ENCODE measurements at places on chromosomes 1 and 21.

DNA sequence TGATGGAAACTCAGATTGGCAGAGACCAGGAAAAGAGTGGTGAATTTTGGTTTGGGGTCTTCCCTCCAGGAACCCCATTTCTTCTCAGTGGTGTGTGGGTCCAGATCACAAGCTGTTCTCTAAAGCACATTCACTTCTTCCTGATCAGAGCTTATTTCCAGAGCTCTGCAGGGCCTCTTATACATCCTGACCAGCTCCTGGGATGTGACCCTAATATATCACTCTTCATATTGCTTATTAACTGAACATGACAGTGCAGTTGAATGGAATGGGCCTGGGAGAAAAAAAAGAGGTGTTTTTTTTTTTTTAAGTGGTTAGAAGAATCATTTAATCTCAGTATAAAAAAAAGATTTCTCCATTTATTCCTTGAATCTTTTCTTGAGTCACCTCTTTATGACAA, 29.6 kb upstream of the DNM3 start:
- no peak for DNase-seq

- DNase-seq, result no peak
Measured at GRCh38 chr21:42453986-42454570, 41.9 kb downstream of the RSPH1 start.

DNA sequence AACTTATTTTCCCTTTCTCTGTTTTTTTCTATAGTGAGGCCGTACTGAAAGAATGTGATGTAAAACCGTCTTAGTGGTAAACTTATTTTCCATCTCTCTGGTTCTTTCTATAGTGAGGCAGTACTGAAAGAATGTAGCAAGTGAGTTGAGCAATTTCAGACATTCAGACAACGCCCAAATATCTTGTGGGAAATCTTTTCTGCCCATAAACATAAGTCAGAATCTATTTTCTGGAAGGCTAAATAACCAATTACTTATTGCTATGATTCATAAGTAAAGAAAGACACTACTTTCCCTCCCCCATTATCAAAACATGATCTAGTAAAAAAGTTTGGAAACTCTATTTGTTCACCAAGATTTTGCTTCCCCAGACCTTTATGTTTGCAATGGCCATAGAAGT, 18.8 kb upstream of the SCCPDH start:
- peak; percentile 95 for DNase-seq

DNA sequence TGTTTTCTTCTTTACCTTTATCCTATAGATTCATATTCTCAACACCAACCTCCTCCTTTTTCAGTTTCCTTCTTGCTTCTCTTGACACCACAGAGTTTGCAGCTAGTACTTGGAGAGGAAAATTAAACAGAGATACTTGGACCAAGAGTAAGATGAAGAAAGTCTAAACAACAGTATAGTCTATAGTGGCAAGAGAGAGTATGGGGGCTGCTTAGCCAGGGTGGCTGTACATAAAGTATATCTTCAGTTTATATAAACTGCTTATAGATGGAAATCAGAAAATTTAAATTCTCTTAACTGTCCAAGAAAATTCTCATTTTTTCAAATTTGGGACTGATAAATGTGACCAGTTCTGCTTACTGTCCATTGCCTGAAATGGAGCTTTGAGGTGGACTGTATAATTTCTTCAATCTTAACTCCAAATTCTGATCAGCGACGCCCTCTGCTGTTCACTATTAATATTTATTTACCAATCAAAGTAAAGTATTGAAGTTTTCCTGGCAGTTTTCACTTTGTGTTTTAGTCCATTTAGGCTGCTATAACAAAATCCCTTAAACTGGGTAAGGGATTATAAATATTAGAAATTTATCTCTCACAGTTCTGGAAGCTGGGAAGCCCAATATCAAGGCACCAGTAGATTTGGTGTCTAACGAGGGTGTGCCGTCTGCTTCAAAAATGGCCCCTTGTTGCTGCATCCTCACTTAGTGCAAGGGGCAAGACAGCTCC, 14.8 kb upstream of the METTL18 start:
- DNase-seq, result peak; percentile 69

- no peak for DNase-seq
Measured at GRCh38 chr1:47901001-47901575, 96.1 kb downstream of the TRABD2B start.

- no peak for DNase-seq
Measured at GRCh38 chr1:218346391-218347204, 1.5 kb downstream of the TGFB2 start.

DNA sequence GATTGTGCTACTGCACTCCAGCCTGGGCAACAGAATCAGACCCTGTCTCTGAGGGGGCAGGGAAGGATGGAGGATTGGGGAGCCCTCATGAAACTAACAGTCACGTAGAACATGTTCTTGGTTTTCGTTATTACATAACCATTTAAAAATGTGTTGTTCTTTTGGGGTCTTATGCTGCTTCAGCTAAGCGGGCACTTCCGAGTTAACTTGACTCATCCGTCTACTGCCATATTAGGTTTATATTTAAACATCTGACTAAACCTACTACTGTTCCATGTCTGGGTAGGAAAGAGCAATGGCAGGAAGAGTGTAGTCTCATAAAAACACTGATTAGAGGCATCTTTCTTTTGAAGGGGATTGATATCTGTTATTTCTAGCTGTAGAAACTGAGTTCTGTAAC, 59.5 kb upstream of the BMP8A start:
- peak; percentile 73 for DNase-seq

GRCh38 chr1:20767271-20767670, 19.8 kb downstream of the HP1BP3 start:
- DNase-seq, result no peak

GRCh38 chr1:211842518-211842917, 12.0 kb upstream of the LPGAT1 start:
- DNase-seq, result no peak

DNA sequence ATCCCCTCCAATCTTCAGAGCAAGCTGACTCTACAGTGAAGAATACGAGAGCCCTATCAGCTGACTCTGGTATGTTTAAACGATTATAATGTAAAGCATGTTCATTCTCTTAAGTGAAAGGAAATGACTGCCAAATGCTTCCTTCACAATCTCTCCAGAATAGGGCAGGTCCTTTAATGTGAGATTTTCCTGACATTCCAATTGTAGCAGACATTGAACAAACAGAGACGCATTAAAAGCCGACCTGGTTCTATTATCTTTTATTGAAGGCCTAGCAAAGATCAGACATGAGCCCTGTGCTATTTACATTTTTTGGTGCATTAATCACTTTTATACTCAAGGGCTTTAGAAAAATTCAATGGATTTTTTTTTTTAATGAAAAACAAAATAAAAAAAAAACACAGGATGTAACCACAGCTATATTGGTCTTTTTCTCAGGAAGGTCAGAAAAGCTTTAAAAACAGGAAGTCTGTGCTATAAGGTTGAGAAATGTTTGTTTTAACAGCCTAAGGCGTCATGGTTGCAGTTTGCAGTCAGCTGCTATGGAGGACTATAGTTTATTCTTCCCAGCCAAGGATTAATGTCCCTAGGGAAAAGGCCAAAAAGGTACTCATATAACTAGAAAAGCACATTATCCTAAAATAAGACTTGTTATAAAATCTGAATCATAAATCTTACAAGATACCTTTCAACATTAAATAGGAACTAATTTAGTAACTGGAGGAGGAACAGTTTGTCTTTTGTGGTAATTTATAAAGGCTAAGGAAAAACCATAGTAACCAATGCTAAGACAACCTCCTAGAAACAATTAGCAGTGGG, 104.8 kb downstream of the RERE start:
- peak; percentile 92 for DNase-seq

DNA sequence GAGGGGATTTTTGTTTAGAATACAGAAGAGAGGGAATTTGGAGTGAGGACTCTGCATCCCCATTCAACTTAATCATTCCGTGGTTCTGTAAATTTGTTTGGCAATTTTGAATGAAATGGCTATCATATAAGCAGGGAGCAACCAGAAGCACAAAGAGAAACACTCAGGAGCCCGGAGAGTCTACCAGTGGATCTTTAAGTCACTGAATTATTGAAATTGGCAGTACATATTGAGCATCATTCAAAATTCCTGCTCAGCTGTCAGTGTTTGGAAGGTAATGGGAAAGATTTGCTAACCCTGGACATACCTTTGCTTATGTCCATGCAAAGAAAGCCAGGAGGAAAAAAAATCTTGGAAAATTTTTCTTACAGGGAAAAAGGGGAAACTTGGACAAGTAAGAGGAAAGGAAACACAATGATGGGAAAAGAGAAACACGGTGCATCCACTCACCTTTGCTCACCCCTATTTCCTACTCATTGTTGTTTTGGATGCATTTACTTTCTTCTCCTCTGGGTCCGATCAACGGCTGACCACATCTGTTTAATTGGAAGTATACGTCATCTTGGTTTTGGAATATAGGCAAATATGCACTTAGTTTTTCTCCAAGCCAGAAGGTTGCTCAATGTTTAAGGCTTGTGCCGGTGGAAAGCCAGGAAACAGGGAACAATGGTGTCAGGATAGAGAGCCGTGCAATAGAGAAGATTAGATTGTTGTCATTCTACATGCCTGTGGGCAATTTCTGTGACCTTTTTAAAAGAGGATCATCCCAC, 243.0 kb upstream of the LYPLAL1 start:
- DNase-seq, result peak; percentile 91

- peak; percentile 32 for DNase-seq
Measured at GRCh38 chr1:183995322-183996039, 42.0 kb downstream of the COLGALT2 start.

GRCh38 chr1:216175714-216176113, 247.5 kb downstream of the USH2A start:
- no peak for DNase-seq

- DNase-seq, result peak; percentile 79
Measured at GRCh38 chr1:224333309-224333926, 3.4 kb upstream of the NVL start.

Measured in choroid plexus epithelial cell (primary cell).